C1 segment of cervical spinal cord (tissue), 14 donors: ENCODE measurements at places on chromosomes 2 and 18.

DNA sequence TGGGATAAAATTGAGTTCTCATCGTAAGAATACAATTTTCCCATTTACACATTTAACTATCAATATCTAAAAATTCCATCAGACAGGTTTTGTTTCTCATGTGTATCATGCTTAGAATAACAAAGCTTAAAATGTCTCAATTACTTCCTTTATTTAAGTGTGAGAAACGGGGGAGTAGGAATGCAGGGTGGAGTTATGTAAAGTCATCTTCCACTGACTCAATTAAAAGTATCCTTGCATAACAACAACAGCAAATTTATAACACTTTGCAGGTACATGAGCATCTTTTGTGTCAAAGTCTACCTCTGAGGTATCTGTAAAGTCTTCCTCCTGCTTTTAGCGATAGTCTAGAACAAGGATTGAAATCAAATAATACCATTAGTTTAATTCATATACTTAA is 327.1 kb downstream of the EPHA4 start:
- no peak for DNase-seq

- DNase-seq: no peak
Measured at GRCh38 chr2:7954234-7954633, 727.6 kb upstream of the ID2 start.

DNA sequence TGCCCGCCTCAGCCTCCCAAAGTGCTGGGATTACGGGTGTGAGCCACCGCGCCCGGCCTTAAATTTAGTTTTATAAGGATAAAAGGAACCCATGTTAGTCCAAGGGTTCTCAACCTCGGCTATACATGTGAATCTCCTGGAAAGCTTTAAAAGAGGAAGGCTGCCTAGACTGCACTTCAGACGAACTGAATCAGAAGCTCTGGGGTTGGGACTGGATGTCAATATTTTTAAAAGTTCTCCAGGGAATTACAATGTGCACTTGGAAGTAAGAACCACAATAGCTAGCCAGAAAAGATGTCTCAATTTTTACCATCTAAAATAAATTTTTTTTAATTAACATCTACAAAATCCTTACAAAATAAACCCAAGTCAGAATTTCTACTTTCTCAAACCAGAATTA is 10.1 kb downstream of the LMAN2L start:
- DNase-seq: no peak

DNA sequence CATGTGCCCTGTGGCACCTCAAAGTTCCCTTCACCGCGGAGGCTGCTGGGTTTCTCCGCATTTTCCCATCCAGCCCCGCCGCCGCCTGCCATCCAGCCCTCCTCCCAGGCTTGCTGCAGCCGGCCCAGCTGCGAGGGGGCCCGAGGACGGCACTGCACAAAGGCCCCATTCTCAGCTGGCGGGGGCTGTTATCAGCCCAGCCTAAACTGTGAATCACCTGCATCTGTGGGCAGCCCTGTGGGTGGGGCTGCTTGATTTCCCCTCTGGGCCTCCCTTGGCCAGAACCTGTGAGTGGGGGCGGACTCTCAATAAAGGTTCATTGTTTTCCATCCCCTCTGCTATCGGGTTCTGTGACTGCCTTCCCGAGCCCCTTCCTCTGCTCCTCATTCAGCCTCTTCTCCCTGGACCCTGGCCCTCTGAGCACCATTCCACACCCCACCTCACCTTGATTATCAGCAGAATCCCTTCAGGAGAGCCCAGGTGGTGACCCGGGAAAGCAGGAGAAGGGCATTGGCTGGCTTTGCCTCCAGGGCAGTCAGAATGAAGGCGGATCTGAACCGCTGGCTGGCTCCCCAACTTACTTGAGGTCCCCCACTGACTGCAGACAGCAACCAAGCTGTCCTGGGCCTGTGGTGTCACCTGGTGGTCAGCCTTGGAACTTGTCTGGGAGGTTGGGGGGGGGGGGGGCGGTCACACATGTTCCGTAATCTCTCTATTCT is 204.5 kb downstream of the ZFP36L2 start:
- DNase-seq: peak; percentile 83

- DNase-seq: no peak
Measured at GRCh38 chr2:84546551-84546950, 30.3 kb downstream of the DNAH6 start.

- no peak for DNase-seq
Measured at GRCh38 chr2:203559641-203560040, 24.5 kb upstream of the RAPH1 start.

- no peak for DNase-seq
Measured at GRCh38 chr2:17271416-17271815, 246.8 kb downstream of the RAD51AP2 start.

DNA sequence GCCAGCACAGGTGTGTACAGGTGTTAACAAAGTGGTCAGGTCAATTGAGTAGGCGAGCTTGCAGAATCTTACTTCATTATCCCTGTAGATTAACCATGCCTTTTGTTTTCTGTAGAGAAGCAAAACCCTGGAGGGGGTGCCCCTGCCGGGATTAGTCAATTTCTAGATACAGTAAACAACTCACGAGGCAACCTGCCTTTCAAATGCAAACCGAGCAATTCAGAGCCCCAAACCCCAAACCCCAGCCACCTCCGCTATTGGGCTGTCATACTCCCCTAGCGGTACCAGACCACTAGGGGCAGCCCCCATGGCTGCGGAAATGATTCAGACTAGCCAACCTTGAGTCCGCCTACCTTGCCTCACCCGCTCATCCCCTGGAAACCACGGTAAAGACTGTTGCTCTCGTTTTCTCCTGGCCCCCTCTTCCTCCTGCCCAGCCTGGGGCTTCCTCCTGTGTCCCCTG is 61.4 kb upstream of the KIF5C start:
- no peak for DNase-seq

DNA sequence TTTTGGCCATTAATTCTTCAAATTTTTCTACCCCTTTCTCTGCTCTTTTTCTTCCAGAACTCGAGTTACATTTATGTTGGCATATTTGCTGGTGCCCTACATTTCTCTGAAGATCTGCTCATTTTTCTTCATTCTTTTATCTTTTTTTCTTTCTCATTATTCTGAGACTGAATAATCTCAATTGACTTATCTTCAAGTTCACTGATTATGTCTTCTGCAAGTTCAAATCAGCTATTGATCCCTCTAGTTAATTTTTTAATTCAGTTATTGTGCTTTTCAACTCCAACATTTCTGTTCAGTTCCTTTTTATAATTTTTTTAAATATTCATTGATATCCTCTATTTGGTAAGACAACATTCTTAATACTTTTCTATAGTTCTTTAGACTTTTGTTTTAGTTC is 3.2 kb downstream of the CFAP210 start:
- no peak for DNase-seq

- DNase-seq: no peak
Measured at GRCh38 chr18:76805221-76805620, 17.1 kb upstream of the ZNF236 start.

- DNase-seq: no peak
Measured at GRCh38 chr2:26946841-26947784, 23.3 kb upstream of the MAPRE3 start.

DNA sequence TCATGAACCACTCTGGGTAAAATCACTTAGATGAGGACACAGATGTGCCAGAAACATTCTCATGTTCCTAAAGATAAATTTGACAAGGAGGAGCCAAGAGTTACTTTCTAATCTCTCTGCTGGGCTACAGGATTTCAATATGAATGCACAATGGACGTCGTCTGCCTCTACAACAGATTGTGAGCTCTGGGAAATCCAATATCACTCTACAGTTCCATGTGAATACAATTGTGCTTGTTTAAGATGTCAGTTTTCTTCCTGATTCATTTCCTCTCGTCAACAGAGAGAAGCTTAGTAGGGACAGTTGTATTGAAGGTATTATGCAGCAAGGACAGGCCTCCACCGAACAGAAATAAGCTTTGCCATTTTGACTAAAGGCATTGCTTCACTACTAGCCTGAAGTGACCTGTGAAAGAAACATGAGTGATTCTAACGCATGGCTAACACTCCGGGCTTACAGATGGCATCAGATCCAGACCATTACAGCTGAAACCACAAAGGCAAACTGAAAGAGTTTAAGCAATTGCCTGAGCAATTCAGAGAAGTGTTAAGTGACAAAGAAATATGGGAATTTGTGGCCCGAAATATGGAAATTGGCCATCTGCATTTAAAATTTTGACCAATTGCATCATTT is 1591.5 kb downstream of the LRP1B start:
- DNase-seq: no peak

GRCh38 chr2:211157211-211157610 is 600.8 kb downstream of the CPS1 start:
- DNase-seq: no peak

DNA sequence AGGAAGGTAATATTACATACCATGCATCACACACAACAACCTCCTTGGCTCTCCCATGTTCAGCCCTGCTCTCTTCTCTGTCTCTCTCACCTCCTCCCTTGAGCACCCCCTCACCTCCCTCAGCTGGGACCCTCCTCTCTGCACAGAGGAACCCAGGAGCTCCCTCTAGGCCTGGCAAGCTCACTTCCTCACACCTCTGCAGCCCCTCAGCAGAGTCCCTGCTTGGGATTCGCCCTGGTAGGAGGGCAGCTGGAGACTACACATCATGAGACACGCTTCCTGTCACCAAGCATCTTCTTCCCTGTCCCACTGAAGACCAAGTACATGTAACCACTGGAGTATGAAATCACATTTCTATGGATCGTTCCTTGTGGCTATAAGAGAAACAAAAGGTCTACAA is 51.0 kb downstream of the ADD2 start:
- no peak for DNase-seq

DNA sequence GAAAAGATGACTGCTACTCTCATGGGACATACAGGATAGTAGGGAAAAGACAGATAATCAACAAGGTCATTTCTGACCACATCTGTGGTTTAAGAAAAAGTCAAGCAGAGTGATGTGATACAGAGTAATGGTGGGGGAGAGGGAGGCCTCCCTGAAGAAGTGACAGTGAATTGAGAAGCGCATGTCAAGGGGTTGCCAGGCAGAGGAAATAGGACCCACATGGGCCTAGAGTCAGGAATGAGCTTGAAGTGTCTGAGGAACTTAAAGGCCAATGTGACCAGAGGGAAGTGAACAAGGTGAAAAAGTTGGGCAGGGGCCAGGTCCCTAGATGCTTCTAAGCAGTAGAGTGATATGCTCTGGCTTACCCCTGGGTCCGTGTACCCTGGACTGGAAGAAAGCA is 113.5 kb upstream of the PPP1CB start:
- DNase-seq: no peak

DNA sequence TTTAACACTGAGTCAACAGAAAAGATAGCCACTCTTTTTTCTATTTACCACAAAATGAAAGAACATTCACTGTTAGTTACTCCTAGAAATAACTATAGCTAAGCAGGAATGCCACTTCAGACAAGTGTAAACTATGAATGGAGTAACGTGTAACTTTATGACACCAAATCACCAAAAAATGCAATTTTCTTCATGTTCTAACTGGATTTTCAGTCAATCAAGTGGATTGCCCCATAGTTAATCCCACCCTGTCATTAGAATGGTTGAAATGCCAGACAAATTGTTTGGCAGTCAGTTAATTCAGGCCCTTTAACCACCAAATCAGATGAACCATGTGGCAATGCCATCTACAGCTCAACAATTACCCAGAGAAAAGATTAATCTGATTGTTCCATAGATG is 9.9 kb downstream of the EPHA4 start:
- no peak for DNase-seq

DNA sequence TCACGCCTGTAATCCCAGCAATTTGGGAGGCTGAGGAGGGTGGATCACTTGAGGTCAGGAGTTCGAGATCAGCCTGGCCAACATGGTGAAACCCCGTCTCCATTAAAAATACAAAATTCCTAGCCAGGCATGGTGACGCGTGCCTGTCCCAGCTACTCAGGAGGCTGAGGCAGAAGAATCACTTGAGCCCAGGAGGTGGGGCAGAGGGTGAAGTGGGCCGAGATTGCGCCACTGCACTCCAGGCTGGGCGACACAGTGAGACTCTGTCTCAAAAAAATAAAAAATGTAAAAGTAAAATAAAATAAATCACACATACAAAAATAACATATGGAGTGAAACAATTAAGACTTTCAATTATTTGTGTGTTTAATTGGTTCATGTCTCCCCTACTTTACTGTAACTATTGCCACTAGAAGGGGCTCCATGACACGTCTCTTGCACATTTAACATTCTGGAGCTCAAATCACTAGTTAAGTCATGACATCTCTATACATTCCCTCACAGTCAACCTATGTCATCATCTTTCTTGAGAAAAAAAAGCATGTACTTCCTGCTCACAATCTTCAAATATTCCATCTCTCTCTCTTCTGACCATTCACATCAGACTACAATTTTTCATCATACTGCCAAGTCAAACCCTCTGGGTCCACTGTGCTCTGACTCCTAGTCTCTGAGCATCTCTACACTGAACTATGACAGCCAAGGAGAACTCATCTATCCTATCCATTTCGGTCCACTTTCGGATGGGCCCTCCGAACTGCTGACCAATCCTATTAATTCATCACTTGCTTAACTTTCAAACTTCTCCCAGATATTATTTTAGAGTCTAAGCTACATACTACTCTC is 6.7 kb downstream of the GFPT1 start:
- DNase-seq: no peak

- no peak for DNase-seq
Measured at GRCh38 chr2:29423061-29423666, 307.9 kb downstream of the CLIP4 start.

GRCh38 chr2:21261591-21261990 is 137.8 kb downstream of the TDRD15 start:
- DNase-seq: no peak

DNA sequence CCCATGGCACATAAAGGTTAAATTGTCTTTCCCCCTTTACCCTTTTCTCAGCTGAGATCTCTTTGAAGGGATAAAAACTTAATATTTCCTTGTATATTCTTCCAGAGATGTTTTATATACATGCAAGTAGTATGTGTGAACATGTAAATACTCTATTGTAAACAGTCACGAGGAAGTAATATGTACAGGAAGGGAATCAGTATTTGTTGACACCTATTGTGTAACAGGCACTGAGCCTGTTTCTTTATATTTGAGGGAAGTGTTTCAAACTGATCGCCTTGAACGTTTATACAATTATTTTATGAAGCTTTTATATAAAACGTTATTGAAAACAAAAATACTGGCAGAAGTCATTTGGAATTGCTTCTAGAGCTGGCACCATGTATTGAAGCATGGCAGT is 13.2 kb downstream of the RALBP1 start:
- DNase-seq: no peak

- DNase-seq: peak; percentile 75
Measured at GRCh38 chr2:112626604-112627059, 19.1 kb upstream of the SLC20A1 start.

DNA sequence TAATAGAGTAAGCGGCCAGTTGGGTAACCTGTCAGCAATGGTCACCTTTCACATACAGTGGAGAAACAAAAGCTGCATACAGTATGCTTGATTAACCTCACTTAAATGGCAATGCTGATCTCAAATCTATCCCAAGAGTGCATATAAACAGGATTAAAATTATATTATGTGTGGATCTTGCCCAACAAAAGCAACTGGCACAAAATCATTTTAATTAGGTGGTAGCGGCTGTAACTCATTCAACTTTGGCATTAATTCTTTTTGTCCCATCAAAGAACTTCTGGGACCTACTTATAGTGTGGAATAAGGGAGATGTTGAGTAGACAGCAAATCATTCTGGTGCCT is 167.8 kb upstream of the VRK2 start:
- DNase-seq: no peak

- no peak for DNase-seq
Measured at GRCh38 chr2:30686000-30686399, 121.2 kb downstream of the CAPN13 start.
